ENCODE measurements at places on chromosomes 5 and 9.

DNA sequence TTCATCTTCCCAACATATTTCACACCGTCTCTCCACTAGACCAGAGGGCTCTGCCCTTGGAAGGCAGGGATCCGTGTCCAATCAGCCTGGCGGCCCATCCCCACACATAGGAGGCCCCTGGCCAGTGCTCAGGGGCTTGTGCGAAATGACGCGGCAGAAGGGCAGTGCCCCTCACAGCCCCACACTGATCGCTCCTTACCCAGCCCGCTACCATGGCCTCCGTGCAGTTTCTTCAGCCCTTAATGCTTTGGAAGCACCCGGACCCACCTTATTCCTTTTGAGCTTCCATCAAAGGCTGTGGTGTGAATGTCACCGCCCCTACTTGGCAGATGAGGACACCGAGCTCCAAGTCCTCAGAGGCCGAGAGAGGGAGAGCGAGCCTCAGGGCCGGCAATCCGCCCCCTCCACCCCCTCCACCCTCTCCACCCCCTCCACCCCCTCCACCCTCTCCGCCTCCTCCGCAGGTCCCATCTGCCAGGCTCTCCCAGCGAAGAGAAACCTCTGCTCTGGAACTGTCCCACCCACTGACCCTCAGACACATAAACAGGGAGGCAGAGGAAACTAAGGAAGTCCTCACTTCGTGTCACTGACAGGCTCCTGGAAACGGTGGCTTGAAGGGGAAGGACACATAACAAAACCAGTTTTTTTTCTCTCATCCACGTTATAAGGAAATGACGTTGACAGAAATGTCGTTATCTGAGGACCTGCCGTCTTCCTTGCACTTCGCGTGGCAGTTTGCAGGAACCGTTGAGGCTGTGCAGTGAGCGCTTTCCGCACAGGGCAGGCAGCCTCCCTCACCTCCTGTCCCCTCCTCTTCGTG, 13.9 kb downstream of the QSOX2 start:
- DNase-seq = no peak

GRCh38 chr5:123094919-123095797, 6.1 kb downstream of the PRDM6 start:
- DNase-seq = no peak

DNA sequence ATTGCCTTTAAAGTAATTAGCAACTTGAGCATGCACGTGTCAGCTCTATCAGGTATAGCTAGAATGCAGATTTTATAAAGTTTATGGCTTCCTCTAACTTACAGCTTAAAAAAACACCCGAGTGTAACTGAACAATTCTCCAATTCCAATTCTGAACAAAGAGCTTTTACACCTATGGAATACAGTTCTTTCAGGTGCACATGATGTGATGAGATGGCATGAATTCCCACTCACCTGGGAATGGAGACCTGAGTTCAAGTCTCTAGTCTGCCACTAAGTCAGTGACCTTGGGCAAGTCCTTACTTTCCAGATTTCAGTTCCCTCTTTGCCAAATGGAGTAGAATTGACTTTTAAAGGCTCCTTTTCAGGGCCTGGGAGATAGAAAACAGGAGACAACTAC, 1.8 kb downstream of the ZFAND5 start:
- no peak for DNase-seq

- peak; percentile 23 for DNase-seq
These were observed 463.5 kb upstream of the RGMB start for GRCh38 chr5:98309785-98310598.

- DNase-seq = no peak
These were observed 33.5 kb downstream of the CARTPT start for GRCh38 chr5:71752441-71753190.

DNA sequence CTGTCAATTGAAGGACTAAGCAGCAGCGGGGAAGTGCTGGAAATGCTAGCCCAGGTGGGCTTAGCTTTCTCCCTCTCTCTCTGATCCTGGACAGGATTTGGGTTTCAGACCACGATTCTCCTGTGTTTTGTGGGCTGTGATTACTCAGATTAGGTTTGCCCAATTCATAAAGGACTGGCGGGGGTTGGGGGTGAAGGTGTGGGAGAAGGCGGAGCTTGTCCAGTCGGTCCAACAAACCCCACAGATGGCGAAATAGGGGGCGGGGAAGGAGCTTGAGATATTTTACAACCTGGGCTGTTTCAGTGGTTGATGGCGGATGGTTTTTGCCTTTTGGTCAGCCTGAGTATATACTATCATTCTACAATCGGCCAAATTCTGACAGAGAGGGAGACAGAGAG, 35.2 kb downstream of the PCDHAC2 start:
- DNase-seq = no peak

- no peak for DNase-seq
These were observed 130.6 kb downstream of the CACNA1B start for GRCh38 chr9:138007918-138008841.

- no peak for DNase-seq
These were observed 126.8 kb upstream of the DMRT1 start for GRCh38 chr9:714675-715074.

DNA sequence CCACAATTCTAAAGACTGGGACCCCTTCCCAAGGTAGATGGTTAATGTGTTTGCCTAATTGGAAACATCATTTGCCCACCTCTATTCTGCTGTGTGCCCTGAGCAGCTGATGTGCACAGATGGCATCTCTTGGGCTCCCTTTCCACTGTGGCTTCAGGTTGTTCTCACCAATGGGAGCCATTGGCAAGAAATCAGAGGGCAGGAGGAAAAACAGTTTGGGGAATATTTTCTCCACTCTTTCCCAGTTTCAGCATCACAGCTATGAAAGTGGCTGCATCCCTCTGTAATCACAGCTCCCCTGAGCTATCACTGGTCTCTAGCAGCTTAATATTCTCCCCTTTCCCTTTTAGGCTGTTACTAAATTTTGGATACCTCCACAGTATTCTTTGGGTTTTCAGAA, 911.6 kb upstream of the SEMA6A start:
- DNase-seq = no peak

DNA sequence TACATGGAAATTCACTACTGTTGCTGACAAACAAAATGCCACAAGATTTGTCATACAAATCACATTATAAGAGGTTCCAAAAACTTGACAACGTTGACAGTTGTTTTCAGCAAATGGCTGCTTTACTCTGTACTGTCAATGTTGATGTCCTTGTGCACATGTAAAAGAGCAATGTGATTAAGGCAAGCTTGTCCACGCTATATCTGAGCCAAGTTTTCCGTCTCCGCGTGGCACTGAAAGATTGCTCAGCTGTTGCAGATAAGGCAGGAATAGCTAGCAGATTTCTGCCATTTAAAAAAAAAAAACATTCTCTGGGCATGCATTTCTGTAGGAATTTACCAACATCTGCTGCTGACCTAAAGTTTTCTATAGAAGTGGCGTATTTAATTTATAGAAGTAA, 46.4 kb upstream of the MEF2C start:
- no peak for DNase-seq

DNA sequence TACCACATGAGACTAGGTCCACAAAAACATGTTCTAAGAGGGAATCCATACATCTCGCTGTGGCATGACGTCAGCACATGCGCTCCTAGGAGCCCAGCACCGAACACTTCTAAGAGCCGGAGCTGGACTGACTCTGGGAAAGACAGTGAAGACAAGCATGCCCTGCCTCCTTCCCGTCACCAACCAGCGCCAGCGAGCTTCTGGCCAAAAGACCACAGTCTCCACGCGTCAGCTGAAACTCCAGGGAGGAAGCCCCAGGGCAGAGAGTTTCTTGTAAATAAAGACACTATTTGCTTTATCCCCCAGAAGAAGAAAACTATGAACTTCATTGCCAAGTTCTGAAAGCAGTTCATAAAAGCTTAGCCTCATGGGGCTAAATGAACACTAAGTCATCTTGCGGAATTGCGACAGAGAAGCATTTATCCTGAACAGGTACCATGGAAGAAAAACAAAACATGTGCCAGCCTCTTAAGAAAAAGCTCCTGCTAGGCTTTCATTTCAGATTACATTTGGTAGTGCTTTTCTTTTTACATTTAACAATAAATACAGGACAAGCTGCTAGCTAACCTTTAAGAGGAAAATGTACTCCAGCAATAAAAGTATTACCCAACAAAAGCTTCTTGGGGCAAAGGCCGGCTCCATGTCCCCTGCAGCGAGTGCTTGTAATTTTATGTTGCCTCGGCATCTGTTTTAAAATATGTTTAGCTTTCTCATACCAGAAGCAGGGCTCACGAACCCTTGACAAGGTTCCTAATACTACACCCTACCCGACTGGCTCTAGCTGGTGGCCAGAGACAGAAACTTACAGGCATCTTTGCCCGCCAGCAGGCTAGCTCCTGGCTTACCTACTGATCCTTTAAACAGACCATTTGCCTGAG, 96.5 kb downstream of the PRRT1B start:
- DNase-seq = no peak

DNA sequence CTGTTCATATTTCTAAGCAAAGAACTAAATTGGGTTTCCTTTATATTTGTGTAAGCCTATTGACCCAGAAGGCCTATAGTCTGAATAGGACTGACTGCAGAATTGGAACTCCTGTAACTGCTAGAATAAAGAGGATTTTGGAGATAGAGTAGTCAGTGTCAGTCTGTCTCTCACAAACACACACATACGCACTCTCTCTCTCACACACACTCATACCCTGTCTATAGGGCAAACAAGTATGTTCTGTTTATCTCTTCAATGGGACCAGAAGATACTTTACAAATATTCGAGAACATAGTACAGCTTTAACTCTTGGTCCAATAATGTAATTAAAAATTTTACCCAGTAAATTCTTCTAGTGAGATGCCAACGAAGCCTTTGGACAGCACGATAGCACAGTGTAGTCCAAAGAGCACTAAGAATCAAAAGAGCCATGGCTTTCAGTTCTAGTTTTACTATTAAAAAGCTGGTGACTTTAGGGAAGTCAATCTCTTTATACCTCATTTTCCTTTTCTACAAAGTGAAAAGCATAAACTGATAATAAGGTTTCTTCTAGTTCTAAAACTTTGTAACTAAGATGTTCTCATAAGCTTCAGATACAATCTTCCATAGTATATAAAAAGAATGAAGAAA, 19.3 kb downstream of the ABHD17B start:
- DNase-seq = no peak

DNA sequence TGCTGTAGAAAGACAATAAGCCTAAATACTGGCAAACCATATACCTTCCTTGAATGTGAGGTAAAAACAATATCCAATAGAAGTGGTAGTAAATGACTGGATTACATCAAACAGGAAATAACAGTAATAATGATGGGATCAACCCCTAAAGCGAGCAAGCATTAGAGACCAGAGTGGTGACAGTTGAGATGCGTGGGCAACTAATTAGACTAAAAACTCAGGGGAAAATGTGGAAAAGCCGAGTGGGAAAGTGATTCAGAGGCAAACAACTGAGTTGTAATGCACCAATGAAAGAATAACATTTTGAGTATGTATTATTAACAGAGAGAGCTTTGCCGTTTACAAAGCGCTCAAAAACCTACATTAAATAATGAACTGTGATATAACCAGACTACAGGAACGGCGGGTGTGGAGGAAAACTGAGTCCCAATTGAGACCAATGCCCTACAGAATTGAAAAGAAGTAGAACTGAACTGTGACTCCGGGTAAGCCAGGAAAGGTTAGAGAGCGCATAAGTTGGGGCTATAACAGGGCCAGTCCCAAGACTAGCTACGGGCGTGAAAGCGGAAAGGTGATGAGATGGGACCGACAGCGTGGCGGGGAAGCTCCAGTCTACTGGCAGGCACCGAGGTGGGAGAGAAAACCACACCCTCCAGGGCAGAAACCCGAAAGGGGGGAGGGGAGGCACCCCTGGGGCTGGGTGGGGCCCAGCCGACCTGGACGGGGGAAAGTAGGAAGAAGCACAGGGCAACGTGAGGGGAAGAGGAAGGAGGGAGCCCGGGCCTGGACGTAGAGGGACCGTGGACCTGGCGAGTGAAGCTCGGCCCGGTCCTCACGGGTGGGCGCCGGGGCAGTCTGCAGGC, 592 bp downstream of the UBAP2 start:
- DNase-seq = no peak

DNA sequence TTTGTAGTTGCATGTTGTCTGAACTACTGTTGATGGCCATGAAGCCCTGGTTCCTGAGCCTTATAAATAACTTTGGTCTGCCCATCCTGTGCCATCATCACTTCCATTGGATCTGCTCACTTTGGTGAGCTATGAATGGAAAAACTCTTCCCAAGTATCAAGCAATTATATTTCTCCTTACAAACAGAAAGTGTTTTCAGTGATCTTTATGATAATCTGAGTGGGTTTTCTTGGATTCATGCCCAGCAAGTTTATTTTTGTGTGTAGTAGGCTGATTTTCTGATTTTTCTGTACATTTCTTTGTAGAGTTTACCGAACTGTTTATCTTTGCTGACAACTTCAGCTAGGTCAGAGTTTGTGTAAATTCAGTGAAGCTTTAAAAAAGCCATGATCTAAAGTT, 31.0 kb downstream of the CAMK4 start:
- DNase-seq = no peak

DNA sequence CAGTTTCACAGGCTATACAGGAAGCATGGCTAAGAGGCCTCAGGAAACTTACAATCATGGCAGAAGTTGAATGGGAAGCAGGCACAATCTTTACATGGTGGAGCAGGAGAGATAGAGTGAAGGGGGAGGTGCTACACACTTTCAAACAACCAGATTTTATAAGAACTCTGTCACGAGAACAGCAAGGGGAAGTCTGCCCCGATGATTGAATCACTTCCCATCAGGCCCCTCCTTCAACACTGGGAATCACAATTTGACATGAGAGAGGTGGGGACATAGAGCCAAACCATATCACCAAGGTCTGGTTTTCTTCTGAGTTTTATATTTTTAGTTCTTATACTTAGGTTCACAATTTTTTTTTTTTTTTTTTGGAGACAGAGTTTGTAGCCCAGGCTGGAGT, 16.1 kb downstream of the ZCCHC9 start:
- DNase-seq = no peak

DNA sequence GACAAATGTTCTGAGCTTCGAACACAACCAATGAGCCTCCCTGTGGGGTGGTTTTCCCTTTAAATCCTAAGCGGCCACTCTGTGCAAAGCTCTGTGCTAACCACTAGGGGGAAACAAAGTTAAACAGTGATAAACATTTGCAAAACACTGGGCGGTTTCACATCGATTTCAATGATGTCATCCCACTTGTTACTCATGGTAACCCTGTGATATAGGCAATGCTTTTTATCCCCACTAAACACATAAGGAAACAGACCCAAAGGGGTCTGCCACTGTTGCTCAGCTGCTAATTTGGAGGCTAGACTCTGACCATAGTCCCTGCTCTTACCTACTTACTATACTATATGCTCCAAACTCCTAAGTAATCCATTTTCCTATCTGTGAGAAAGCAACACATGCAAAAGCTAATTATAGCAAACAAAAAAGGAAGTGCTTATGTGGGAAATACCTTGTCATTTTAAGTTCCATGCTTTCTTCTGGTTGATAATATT, 57.3 kb downstream of the PTPN3 start:
- peak; percentile 16 for DNase-seq

GRCh38 chr5:10756549-10756948, 4.5 kb downstream of the DAP start:
- DNase-seq = no peak
